ENCODE measurements at places on chromosomes 2 and 18.

GRCh38 chr18:8901019-8901418 is 195.7 kb downstream of the MTCL1 start:
- DNase-seq = no peak

GRCh38 chr18:71442731-71443141 is 1101.4 kb downstream of the CBLN2 start:
- DNase-seq = no peak

DNA sequence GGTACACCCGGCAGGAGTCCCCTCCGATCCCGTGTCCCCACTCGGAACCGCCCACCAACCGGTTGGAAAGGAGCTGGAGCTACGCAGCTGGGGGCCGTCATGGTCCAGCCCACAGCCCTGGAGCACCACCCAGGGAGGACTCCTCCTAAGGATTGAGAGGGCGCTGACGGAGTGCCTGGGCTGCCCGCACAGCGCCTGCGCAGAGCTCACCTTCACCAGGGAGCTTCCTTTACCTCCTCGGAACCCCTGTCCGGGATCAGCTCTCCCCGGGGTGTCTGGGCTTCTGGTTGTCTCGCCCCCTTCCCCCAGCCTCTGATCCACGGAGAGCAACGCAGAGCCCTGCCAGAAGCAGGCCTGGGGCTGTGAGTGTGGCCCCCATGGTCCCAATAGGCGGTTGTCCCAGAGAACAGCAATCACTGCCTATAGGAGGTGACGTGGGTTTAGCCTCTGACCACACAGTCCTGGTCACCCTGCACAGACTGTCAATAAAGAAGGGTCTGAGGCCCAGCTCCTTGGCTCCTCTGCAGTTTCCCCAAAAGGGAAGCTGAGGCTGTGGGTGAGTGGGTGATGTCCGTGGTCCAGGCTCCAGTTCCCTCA is 14.6 kb downstream of the ALPG start:
- DNase-seq = no peak

DNA sequence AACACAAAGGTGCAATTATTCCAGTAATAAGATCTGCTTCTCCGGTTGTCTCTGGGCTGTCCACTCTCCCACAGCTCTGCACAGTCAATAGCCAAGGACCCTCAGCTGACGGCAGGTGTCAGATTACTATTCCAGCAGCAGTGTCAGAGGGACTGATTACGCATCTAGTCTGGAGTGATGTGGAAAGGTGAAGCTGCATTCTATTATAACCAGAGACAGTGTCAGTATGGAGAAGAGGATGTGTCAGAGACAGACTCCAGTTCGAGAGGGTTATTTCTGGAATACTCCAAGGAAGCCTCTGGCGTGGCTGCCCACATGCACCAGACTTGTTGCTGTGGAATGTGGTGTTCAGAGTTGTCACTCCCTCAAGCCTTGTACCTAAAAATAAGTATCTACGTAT is 163.6 kb upstream of the TMEM200C start:
- no peak for DNase-seq

DNA sequence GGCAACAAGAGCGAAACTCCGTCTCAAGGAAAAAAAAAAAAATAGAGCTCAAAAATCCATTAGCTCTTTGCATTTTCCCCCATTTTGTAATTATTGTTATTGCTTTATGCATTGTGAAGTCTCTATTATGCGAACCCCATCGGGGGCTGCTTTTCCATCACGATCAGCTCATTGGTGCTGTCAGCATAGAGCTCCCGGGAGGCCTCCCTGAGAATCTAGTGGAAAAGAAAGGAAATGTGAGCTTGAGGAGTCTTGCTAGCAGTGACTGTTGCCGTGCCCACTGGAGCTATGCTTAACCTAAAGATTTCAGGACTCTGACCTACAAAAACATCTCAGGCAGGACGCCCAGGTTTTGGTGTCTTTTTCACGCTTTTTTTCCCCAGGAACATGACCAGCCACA is 102.6 kb upstream of the NDUFV2 start:
- no peak for DNase-seq

GRCh38 chr2:99682275-99683060 is 192.7 kb upstream of the REV1 start:
- no peak for DNase-seq

- DNase-seq = no peak
Measured at GRCh38 chr2:275466-275865, 10.7 kb downstream of the ACP1 start.

- DNase-seq = no peak
Measured at GRCh38 chr18:21489919-21490495, 110.5 kb downstream of the ESCO1 start.

- DNase-seq = no peak
Measured at GRCh38 chr18:49813069-49813318, 339 bp downstream of the ACAA2 start.

DNA sequence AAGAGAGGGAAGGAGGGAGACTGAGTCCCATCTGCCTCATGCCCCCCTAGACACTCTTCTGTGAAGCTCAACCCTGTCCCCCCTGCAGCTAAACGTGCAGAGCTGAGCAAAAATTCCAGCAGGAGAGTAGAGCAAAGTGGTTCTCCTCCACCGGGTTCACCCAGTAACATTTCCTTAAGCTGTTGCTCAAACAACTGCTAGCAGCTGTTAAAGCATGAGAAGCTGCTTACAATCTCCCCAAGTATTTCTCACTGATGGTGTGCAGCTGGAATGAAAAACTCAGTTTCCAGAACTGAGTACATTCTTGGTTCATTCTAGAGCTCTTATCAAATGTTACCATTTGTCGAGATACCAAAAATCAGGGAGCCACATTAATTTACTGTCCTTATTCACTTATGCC is 92.3 kb downstream of the STK39 start:
- DNase-seq = no peak

DNA sequence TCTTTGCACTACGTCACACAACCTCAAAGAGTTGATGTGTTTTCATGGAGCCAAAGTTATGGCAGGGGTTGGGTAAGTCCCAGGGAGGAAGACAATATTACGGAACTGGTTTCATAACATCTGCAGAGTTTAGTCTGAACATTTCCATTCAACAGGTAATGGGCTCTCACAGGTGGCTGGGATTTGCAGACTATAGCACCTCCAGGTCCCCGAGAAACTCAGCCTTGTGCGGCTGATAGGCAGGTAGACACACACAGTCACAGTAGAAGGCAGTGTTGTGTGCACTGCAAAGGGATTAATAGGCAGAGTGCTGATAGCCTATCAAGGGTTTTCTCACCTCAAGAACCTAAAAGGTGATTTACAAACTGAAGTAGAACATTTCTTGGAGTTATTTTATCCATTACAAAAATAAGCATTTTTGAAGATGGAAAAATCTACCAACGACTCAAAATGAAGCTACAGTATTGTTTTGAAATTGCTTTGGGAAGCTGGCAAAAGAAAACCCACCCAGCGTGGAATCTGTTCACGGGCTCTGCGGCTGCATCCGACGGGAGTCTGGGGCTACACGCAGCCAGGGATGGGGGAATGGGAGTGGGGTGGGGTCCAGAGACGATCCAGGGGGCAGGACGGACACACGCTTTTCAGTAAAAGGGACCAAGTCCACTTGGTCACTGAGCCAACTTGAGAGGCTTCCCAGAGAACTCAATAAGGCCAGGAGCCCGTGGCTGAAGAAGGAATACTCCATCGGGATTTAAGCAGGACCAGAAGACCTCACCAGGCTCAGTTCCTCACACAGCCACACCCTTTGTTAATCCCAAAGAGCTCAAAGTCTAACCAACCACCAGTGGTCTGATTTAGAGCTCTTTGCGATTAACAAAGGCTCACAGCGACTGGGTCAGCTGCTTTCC is 82.9 kb downstream of the CHRNA1 start:
- DNase-seq = no peak

GRCh38 chr2:236434593-236434992 is 135.0 kb upstream of the ACKR3 start:
- DNase-seq = no peak

GRCh38 chr2:189492451-189492850 is 51.2 kb downstream of the WDR75 start:
- no peak for DNase-seq

Measured in activated CD4-positive, alpha-beta T cell treated with anti-CD3 and anti-CD28 coated beads, Interleukin-2, Interleukin-6, amounts not matched to agents 100 ng/mL and 50 ng/mL, durations not matched to agents 16 hours and 8 hours (primary cell).